ENCODE measurements at places on chromosomes 7 and 10. TPM values are rescaled to one million over a fixed set of nuclear protein-coding genes. Genes with fewer than 3 reads are reported as not detected.

MUC3A gene
- 0.25 TPM for total RNA-seq

SLC26A5 gene
- not detected for total RNA-seq

FRMD4A gene
- 1.5 TPM for total RNA-seq

ARHGAP19 gene
- total RNA-seq: 11.0 TPM

CACNA2D1 gene
- total RNA-seq: not detected

CPA2 gene
- 3.1 TPM for total RNA-seq
